ENCODE measurements at places on chromosomes 2 and 18. TPM values are rescaled to one million over a fixed set of nuclear protein-coding genes. Genes with fewer than 3 reads are reported as not detected.

- DNase-seq, result no peak
Measured at GRCh38 chr2:185360776-185361175, 377.8 kb upstream of the FSIP2 start.

- no peak for DNase-seq
Measured at GRCh38 chr2:43408407-43409160, 182.2 kb upstream of the ZFP36L2 start.

DNA sequence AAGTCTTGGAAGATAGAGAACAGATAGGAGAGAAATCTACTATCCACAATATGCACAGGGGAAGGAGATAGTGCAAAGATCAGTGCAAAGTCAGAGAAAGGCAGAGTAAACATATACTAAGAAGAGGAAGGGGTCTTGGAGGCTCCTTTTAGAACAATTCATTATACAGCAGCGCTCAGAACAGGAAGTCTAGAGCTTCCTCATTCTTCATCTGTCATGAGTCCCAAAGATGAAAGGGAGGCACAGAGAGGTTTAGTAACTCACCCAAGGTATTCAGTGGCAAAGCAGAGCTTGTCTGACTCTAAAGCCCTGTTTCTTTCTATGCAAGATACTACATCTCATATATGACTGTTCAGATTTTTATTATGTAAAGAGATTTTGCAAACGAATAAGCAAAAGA, 1.4 kb downstream of the SP110 start:
- DNase-seq, result no peak

DNA sequence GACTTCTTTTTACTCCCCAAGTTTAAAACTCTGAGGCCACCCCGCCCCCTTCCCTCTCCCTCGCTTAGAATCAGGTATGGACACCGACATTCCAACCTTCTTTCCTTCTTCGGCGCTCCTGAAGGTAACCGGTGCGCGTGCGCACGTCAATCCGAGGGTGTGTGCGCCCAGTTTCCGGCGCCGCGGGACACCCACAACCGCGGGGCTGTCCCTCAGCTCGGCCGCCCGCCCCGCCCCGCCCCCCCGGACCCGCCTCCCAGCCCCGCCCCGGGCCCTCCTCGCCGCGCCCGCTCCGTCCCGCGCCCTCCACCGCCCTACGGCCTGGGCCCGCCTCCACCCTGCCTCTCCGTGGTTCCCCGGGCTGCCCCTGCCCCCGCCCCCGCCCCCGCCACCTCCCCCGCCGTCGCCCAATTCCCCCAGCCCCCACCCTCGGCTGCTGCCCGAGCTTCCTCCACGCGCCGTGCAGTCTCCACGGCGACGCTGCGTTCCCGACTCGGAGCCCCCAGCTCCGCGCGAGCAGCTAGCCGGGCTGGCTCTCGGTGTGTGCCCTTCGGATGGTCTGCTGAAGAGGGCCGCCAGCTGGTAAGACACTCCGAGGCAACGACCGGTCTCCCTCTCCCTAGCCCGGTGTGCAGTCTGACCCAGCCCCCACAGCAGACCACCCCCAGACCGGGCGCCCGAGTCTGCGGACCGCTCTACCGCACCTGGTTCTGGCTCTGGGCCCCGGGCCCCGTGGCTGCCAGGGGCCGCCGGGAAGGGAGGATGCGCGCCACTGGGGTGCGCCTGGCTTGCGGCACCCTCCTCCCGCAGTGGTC, 635 bp downstream of the ERICH2 start:
- peak; percentile 88 for DNase-seq

DNA sequence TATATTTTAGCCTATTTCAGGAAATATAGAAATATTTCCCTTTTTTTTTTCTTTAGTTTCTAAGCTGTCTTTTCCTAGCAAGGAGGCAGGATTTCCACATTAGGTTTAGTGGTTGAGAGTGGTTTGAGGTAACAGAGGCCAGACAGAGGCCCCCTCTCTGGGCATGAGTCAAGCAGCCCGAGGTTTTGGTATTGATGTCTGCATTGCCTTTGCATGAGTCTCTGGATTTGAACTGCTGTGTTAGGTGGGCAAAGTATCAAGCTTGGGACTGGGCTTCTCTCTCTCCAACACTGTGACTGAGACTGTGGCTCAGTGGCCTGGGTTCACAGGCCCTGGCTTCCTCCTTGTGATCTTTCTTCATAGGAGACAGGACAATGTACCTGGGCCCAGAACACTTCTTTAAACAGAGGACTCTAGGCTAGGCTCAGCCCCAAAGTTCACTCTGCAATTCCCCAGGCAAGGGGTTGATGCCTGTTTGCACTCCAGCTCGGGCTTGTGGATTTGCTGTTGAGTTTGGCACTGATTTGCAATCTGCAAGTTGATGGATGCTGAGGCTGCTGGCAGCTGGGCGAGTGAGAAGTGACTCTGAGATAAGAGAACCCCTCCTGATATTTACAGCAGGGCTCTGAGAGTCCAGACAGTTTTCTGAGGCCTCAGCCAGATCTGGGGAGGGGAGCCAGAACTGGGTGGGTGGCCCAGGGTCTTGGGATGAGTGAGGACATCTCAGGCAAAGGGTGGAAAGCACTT, 271.2 kb downstream of the EN1 start:
- no peak for DNase-seq

DNA sequence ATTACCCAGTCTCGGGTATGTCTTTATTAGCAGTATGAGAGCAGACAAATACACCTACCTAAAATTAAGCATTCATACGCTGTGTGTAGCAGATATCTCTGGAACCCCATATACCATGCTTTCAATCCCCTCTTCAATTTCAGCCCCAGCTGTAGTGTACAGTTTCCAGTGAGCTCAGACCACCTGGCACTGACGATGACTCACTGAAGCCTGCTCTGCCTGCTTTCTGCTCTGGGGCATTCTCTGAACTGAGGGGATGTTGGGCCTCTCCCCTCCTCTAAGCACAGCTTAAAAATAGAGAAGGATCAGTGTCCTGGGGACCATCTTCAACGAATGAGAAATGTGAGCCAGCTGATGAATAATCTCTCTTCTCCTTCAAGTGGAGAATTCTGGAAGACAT, 8.7 kb upstream of the CCL20 start:
- DNase-seq, result no peak

KCNG2 gene
- total RNA-seq, result not detected
